ENCODE measurements at places on chromosomes 16 and 17. TPM values are rescaled to one million over a fixed set of nuclear protein-coding genes. Genes with fewer than 3 reads are reported as not detected.

The LDAF1 gene
- 8.8 TPM for total RNA-seq

The KRTAP4-4 gene
- not detected for total RNA-seq

DNA sequence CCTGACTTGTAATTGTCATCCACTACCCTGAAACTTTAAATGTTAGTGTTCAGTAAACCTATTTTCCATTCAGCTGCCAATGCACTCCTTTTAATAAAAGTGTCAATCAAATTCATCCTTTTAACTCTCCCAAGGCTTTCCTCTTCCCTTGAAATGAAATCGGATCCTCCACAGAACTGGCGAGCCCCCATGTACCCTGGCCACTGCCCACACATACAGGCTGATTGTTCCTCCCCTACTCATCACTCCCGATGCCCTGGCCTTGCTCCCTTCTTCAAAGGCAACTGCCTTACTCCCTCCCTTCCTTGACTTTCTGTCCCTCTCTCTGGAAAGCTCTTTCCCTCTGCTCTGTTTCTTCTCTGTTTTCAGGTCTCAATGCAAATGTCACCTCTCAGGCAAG, 7.6 kb downstream of the KRT33A start:
- no peak for DNase-seq

The NAA38 gene
- total RNA-seq: 58.2 TPM

GRCh38 chr16:67672739-67673662, 6.4 kb downstream of the C16orf86 start:
- peak; percentile 21 for DNase-seq

GRCh38 chr17:20315821-20316220, 151.5 kb downstream of the LGALS9B start:
- DNase-seq: no peak

GRCh38 chr16:84239141-84239769, 557 bp downstream of the KCNG4 start:
- DNase-seq: no peak

GRCh38 chr17:26731005-26731921, 562.7 kb upstream of the WSB1 start:
- no peak for DNase-seq

- no peak for DNase-seq
Measured at GRCh38 chr17:57545731-57546342, 199.3 kb downstream of the CCDC182 start.

DNA sequence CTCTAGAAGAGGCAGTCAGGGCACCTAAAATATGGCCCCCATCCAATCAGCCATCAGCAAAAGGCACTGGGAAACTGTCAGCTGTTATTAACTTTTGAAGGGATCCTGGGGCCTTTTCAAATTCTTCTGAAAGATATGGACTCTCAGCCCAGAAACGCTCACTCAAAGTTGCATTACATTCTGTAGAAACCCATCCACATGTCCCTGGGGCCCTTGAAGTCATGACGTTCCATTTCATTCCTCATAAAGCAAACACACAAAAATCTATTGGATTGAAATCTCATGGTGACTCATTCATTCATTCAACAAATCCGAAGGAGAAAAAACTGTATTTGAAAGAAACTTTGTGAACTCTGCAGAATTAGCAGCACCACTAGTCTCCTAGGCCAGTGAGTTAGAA, 215.3 kb downstream of the C16orf95 start:
- no peak for DNase-seq

DNA sequence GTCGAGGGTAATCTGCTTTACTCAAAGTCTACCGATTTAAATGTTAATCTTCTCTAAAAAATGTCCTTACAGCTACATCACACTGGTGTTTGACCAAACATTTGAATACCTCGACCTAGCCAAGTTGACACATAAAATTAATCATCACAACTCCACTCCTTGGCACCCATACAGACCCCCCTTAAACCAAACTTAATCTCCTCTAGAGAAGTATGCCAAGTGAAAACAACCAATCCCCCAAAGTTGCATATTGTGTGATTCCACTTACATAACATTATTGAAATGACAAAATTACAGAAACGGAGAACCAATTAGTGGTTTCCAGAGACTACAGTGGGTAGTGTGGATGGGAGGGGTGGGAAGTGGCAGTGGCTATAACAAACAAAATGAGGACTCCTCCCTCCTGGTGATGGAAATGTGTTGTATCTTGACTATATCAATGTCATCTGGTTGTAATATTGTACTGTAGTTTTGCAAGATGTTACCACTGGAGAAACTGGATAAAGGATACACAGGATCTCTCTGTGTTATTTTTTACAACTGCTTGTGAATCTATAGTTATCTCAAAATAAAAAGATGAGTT, 39.4 kb downstream of the CAPNS2 start:
- DNase-seq: no peak

DNA sequence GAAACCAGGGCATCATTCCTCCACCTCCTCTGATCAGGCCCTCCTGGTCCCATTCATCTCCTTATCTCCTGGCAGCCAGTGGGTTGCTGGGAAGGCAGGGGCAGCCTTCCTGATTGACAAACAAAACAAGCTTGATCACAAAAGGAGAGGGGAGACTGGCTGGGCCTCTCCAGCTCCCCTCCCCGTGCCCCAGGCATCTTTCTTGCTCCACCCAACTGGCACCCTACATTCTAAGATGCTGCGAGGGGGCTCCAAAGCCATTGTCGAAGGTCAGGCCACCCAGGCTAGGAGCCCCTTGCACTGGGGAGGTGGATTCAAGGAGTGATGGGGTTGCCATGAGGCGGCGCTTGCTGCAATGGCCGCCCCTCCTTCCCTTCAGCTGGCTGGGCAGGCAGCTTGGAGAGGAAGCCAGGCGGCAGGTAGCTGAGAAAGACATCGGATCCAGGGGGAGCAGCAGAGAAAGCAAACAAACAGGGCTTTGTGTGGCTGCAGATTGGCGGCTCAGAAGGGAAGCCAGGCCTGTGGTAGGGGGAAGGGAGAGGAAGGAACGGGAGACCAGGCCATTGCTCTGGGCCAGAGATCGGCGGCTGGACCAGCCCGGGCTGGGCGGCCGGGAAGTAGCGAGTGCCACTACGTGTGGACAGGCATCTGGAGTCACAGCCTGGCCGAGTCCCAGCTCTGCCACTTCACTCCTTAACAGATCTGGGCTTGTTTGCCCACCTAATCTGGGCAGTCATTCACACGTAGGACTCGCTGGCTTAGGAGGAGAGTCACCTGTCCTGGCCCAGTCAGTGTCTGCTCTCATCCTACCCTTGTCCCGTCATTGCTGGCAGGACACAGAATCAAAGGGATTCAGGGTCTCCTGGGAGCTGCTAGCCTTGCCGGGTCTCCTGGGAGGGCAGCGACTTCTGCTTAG, 12.3 kb downstream of the RAI1 start:
- peak; percentile 51 for DNase-seq

GRCh38 chr17:68603656-68604055, 2.5 kb upstream of the FAM20A start:
- DNase-seq: no peak

The DPEP3 gene
- total RNA-seq: 0.18 TPM

The CALB2 gene
- total RNA-seq: not detected

The ACSM3 gene
- 7.3 TPM for total RNA-seq

GRCh38 chr16:79970551-79971236, 370.2 kb upstream of the MAF start:
- DNase-seq: no peak

GRCh38 chr16:21301168-21301894, 23.2 kb upstream of the CRYM start:
- DNase-seq: no peak

GRCh38 chr17:16913463-16913862, 58.5 kb downstream of the TNFRSF13B start:
- no peak for DNase-seq

The HP gene
- not detected for total RNA-seq

DNA sequence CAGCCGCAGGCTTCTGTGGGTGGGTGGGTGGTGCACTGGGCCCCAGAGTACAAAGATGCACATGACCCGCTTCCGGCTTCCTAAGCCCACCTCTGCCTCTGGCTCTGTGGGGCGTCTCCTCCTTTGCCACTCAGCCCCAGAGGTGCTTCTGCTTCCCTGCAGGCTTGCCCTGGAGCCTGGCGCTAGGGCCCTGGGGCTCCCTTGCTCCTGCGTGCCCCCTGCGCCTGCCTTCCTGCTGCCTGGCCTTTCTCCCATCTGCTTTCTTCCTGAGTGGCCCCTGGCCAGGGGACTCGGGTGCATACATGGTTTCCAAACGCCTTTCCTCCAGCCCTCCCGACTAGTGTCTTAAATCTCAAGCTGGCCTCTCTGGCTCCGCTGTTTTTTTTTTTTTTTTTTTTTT, 3.4 kb downstream of the WWOX start:
- no peak for DNase-seq

DNA sequence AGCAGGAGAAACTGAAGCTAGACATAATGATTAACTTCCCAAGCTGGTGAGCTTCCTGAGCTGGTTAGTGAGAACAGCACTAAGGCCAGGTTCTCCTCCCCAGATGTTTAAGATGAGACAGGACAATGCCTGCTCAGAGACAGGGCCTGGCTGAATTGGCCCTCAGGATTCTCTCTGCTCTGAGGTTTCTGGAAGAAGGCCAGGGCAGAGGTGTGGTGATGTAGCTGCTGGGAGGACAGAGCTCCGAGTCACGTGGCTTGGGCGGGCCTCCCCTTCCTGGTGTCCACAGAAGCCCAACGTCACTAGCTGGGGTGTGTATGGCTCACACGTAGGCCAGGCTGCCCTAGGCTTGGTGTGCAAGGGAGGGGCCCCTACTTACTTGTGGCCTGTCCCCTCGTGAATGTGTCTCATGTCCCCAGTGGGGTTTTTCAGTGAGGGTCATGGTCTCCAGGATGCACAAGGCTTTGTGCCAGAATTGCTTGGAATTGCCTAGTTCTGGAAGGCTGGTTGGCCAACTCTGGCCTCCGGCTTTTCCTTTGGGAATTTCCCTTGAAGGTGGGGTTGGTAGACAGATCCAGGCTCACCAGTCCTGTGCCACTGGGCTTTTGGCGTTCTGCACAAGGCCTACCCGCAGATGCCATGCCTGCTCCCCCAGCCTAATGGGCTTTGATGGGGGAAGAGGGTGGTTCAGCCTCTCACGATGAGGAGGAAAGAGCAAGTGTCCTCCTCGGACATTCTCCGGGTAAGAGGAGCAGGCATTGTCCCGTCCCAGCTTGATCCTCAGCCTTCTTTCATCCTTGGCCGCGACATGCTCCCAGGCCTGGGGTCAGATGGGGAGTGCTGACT, 3.4 kb downstream of the NOD2 start:
- peak; percentile 52 for DNase-seq

- DNase-seq: no peak
Measured at GRCh38 chr16:68750193-68750695, 13.2 kb downstream of the CDH1 start.

The DNAH2 gene
- total RNA-seq: not detected

The KLHL10 gene
- total RNA-seq: not detected

DNA sequence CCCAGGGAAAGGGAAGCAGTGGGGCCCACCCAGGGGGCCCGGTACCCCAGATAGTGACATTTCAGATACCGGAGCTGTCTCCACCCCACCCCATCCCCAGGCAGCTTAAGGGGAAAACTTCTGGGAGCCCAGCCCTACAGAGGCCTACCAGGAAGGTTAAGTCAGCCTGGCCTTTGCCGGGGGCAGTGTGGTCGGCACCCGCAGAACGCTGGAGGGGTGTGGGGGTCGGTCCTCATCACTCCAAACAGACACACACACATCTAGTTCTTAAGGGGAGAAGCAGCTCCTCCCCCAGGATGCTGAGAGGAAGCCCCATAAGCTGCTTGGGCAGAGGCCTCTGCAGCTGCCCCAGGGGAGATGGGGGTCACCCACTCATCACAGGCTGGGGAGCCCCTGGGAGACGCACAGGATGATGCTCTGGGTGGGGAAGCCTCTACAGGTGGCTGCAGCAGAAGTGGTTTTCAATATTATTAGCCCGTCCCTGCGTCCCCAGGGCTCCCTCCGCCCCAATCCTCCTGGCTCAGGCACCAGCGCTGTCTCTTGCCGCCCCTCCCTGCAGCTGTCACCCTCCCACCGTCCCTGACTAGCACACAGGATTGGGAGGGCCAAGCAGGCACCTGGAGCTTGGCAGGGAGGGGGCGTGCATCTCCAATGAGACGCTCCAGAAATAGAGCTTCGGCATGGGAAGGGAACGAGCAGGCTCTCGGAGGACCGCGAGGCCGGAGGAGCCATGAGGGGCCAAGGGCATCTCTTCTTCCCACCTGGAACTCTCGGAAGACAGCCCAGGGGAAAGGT, 1.4 kb upstream of the ABR start:
- no peak for DNase-seq

DNA sequence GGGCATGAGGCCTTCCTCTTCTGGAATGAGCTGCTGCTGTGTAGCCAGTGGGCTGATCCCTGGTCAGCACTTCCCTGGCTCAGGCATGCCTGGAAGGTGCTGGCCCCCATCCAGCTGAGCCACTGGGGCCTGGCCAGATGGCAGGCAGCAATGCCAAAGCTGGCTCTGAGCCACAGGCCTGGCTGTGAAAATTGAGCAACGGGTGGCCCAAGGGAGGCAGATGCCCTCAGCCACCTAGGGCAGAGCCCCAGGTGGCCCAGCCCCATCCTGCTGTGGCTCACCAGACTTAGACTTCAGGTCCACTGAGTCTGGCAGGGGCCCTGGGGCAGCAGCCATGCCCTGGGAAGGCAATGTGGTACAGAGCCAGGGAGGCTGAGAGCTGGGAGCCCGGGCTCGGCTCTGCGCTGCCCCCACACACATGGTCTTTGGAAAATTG, 8.5 kb upstream of the CRHR1 start:
- no peak for DNase-seq

DNA sequence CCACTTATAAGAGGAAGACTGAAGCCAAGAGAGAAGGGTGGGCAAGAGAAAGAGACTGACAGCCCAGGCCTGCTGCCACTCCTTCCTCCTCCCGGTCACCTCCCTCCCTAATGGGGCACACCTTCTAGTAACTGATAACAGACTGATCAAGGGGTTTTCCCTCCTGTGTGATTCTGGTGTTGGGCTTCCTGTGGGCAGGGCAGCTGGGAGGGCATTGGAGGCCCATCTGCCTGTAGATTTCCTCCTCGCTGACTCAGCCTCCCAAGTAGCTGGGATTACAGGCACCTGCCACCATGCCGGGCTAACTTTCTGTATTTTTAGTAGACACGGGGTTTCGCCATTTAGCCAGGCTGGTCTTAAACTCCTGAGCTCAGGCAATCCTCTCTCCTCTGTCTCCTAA, 16.2 kb downstream of the CA4 start:
- no peak for DNase-seq

GRCh38 chr17:4485676-4486646, 12.7 kb upstream of the SPNS2 start:
- peak; percentile 61 for DNase-seq

Measured in CD8-positive, alpha-beta memory T cell (primary cell).